Activated naive CD4-positive, alpha-beta T cell treated with Interleukin-2 at 50 U/mL for 16 hours (primary cell): ENCODE measurements at places on chromosomes 16 and 17.

DNA sequence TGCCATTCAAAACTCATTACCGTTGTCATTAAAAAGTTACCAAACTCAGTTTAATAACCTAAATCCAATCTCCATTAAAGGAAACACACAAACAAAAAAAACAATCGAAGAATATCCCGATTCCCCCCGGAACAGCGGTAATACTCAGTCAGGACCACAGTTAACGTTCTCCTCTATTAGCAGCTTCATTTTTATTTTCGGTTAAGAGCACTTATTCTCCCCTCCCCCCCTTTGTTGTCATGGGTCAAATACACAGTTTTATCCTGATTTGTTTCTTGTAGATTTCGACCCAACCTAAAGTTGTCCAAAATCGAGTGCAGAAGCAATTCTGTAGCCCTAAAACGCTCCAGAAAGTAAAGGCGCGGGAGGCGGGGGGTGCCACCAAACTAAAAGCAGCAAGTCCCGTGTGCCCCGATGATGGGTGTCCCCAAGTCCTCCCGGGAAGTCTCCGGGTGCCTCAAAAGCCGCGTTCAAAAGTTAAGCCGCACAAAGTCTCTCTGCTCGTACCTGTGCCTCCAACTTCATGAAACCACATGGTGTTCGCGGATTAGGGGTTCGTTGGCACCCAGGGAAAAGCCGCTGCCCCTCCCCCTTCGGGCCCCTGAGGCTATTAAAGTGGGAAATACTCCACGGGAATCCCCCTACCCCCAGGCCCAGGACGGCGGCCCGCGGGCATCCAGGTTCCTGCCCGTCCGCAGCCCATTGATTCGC is 996 bp downstream of the SUMO2 start:
- peak; percentile 57 for DNase-seq

- DNase-seq, result no peak
Measured at GRCh38 chr17:2406271-2406902, 5.5 kb upstream of the MNT start.

DNA sequence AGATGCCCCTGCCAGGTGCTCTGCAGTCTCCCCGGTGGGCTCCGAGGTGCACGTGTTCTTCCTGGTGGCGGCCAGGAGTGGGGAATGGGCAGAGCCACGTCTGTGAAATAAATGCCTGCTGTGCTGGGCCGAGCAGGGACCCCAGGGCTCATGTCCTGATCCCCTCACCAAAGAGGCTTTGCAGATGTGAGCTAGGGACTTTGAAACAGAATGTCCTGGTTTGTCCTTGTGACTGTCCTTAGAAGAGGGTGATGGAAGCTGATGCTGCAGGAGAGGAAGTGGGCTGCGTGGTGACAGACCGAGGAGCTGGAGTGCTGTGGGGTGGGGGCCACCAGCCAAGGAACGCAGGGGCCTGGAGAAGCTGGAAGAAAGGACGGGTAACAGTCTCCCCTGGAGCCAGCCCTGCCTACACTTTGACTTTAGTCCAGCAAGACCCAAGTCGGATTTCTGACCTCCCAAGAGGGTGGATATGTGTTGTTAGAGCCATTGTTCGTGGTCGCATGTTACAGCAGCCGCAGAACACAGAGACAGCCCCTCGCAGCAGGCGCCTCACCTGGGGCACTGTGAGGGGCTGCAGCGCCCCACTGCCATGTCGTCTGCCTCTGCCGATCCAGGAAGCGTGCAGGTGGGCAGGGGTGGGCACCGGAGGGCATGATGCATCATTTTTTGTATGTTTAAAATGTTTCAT is 217.9 kb upstream of the CIBAR2 start:
- DNase-seq, result no peak

GRCh38 chr17:38654411-38655398 is 20.1 kb downstream of the EPOP start:
- no peak for DNase-seq

GRCh38 chr17:14717859-14718258 is 417.0 kb downstream of the HS3ST3B1 start:
- DNase-seq, result no peak

DNA sequence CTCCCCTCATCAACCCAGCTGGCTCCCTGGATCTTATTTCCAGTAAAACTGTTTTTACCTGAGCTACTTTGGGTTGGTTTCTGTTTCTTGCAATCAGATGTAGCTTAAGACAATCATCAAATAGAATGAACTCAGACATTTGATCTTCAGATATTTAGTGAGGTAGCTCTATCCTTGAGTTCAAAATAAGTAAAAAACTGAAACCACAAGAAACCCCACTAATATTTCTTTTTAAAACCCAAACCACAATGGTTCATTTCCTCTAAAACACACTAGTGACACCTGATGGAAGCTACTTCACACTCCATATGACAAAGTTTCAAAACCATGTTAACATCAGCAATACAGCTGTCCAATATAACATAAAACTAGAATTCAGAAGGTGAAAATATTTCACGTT is 37.8 kb downstream of the CACNG1 start:
- no peak for DNase-seq

DNA sequence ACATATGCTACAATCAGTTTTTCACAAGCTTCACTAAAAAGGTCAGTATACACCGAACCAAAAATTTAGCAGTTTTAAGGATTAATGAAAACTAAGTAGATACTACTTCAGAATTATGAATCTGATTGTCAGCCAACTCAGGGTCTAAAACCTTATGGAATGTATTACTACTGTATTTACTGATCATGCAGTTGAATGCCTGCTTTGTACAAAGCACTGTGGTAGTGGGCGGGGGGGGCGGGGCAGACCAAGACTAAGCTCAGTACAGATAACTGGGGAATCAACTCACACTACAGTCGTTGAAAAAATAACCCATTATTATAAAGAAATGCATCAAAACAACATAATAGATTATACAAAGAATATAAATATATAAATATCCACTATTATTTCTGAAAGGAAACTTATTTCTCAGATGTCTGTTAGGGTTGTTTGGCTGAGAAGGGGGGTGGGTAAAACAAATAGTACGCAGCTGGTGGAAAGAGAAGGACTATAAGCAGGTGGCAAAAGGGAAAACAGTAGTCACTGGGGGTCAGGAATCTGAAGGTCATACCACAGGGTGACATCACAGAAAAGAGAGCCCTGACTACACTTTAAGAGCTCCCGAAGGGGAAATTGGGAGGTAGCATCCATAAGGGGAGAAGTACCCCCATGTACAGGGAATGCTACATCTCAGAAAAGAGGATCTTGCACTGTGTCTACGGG is 109.4 kb upstream of the AXIN2 start:
- no peak for DNase-seq

- DNase-seq, result no peak
Measured at GRCh38 chr17:72296456-72296855, 175.6 kb downstream of the SOX9 start.

DNA sequence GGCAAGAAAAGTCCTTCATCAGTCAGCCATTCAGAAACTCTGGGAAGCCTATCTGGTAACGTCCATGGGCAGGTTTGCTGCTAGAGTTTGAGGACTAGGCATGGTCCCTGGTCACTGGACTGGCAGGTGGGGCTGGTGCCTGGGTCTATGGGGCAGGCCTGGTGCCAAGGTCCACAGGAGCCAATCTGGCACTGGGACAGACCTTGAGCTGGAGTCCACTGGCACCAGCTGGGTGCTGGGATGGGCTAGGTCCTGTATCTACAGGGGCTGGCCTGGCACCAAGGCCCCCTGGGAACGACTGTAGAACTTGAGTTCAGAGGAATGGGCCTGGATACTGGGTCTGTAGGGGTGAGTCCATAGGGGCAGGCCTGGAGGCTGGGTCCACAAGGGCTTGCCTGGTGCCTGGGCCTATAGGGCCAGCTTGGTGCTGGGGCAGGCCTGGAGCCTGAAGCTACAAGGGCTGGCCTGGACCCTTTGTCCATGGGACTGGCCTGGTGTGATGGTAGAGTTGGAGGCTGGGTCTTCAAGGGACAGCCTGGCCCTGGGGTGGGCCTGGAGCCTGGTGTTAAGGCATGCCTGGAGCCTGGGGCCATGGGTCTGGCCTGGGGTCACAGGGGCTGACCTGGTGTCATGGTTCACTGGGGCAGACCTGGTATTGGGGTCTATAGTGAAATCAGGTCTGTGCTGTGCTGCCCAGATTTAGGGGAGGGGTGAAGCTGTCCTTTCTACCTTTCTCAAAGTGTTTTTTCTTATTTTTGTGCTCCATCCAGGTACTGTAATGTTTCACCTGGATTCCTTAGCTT is 30.5 kb upstream of the NKD1 start:
- DNase-seq, result no peak

GRCh38 chr16:88881007-88881615 is 14.7 kb upstream of the PABPN1L start:
- DNase-seq, result no peak

- no peak for DNase-seq
Measured at GRCh38 chr16:10751291-10751697, 7.7 kb downstream of the NUBP1 start.

DNA sequence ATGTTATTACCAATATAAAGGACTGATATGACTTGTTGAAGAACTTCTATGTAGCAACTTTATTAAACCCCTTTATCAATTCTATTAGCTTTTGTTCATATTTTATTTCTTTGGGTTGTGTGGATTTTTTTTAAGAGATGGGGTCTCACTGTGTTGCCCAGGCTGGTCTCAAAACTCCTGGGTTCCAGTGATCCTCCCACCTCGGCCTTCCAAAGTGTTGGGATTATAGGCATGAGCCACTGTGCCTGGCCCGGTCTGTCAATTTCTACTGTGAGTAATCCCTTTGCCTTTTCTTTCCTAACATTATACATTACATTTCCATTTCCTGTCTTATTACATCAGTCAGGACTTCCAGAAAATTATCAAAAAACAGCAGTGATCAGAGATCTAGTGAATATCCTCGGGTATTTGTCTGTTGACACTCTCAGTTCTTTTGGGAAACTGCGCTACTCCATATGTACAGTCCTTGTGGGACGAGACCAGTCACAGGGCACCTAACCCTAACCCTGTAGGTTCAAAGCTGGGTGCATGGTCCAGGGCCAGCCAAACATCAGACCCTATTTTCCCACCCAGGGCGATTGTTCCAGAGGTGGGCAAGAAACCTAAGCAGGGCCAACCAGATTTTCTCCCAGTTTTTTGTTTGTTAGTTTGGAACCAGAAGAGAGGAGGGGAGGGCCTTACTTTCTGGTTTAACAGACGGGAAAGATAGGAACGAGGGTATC is 1.7 kb upstream of the SLC47A1 start:
- no peak for DNase-seq

DNA sequence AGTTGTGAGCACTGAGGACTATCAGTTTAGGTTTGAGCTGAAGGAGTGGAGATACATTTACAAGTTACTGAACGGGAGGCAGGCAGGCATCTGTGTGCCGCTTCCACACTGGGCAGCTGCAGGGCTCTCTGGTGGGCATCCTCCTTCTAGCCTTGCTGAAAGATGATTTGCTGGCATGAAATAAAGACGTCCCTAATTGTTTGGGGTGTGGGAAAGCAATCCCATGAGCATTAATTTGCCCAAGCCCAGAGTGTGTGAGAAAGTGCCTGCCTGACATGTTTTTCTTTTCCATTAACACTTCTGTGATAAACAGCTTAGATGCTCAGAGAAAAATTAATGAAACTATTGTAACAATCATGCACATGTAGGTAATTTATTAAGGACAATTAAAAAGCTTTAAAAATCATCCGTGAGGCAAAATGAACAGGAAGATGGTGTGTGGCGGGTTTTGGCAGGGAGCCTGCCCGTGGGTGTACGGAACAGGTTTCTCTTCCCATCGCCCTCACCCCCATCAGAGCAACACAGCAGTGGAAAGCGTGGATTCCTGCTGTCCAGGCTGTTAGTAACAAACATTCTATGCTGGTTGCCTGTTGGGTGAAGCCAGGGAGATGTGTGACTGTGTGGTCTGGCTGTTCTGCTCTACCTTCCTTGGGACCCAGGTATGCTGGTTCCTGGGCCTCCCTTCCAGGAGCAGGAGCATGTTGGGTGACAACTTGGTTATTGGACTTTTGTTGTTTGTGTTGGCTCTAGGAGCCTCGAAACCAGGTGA is 191.9 kb downstream of the MSI2 start:
- DNase-seq, result no peak

GRCh38 chr16:25073854-25074253 is 37.7 kb upstream of the LCMT1 start:
- DNase-seq, result no peak

GRCh38 chr16:15770512-15770911 is 86.3 kb downstream of the MYH11 start:
- no peak for DNase-seq

GRCh38 chr17:50771991-50772785 is 4.9 kb upstream of the ANKRD40CL start:
- no peak for DNase-seq

- no peak for DNase-seq
Measured at GRCh38 chr16:6286176-6286575, 1046.5 kb upstream of the RBFOX1 start.

DNA sequence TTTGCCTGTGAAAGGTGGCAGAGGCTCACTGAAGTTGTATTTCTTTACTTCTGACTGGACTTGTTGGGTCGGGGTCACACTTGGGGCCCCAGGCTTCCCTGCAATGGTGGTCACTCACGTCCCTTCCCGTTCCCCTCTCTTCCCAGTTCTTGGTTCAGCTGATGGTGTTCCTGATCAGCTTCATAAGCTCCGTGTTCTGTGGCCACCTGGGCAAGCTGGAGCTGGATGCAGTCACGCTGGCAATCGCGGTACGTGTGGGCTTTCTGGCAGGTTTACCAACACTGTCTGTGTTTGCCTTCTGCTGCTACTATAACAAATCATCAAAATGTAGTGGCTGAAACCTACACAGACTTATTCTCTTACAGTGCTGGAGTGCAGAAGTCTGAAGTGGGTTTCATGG is 8.6 kb downstream of the SLC47A1 start:
- no peak for DNase-seq

DNA sequence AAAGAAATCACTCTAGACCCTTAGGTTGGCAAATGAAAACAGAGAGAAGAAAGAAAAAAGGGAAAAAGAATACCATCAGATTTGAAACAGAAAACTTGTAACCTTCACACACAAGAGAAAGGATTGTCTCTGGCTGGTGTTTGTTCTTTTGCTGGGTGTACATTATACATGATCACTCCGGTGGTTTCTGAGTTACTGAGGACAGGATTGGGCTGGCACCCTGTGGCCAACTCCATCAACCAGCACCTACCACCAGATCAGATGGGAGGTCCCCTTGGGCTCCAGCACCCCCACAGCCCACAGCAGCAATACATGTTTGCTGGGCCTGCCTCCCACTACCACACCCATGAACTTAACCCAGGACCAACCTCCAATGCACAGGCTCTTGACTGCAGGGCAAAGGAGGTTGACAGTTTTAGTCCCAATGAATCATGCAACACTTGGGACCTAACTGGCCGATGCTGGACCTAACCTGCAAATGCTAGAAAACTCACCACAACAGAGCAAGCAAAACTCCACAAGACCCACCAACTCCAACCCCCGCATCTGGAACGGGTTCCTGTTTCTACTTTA is 308.3 kb downstream of the SOX9 start:
- no peak for DNase-seq

- DNase-seq, result no peak
Measured at GRCh38 chr16:80507538-80507937, 33.3 kb upstream of the DYNLRB2 start.

DNA sequence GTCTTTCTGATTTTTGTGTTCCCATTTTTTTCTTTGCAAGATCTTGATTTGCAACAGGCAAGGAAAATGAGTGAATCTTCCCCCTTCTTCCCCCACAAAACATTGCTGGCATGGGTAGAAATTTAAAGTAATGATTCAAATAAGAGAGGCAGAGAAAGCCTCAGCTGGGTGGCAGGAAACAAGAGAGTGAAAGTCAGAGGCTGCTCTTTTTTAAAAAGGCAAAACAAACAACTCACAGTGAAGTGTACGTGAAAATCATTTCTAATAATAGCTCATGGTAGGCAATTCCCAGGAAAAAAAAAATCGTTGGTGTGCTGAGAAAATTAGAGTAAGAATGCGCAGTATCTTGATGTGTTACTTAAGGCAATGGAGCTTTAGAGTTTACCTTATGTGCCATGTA is 229.5 kb downstream of the FTO start:
- DNase-seq, result no peak

- DNase-seq, result no peak
Measured at GRCh38 chr17:57595947-57596695, 149.0 kb downstream of the CCDC182 start.
